ENCODE measurements at places on chromosomes 1 and 21. TPM values are rescaled to one million over a fixed set of nuclear protein-coding genes. Genes with fewer than 3 reads are reported as not detected.

ERMAP gene
- total RNA-seq = 3.0 TPM

LRRIQ3 gene
- 0.71 TPM for total RNA-seq

TEDDM1 gene
- not detected for total RNA-seq

RUNX1 gene
- 230 TPM for total RNA-seq

C1orf74 gene
- 1.4 TPM for total RNA-seq

HFM1 gene
- total RNA-seq = 2.0 TPM

BACE2 gene
- 5.3 TPM for total RNA-seq

CXADR gene
- 0.62 TPM for total RNA-seq

NTRK1 gene
- total RNA-seq = 0.44 TPM

LRRC7 gene
- total RNA-seq = not detected

CELF3 gene
- not detected for total RNA-seq

RABGGTB gene
- 53.9 TPM for total RNA-seq

TLCD4 gene
- 26.9 TPM for total RNA-seq

ESRRG gene
- total RNA-seq = 13.4 TPM

LEFTY2 gene
- total RNA-seq = 0.13 TPM

INKA2 gene
- 8.0 TPM for total RNA-seq

CLDN17 gene
- total RNA-seq = not detected

OR2W3 gene
- total RNA-seq = not detected

MRPS21 gene
- total RNA-seq = 52.5 TPM
